ENCODE measurements at places on chromosomes 3 and 15. TPM values are rescaled to one million over a fixed set of nuclear protein-coding genes. Genes with fewer than 3 reads are reported as not detected.

Gene GPX1
- polyA plus RNA-seq = 141 TPM

Gene ZMYND10
- 1.7 TPM for polyA plus RNA-seq

Gene INKA1
- polyA plus RNA-seq = 11.7 TPM

Gene GOLGA6L7
- polyA plus RNA-seq = not detected

Gene KIF7
- polyA plus RNA-seq = 3.9 TPM

Gene PCSK6
- 9.4 TPM for polyA plus RNA-seq

Gene SOX14
- polyA plus RNA-seq = not detected

DNA sequence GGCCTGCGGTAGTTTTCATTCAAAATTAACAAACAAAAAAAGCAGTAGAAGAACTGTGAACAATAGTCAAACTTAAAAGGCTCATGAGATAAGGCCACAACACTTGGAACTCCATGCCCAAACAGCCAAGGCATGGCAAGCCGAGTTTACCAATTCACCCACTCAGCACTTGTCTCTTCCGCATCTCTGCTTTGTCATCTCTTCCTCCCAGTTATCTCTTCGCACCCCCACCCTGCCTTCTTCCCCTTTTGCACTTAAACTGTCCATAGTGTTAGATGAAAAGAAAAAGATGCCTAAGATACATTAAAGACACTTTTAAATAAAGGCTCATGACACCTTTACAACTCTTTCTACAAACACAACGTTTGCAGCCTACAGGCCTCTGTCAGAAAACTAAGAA, 11.1 kb downstream of the TLE3 start:
- DNase-seq = no peak

DNA sequence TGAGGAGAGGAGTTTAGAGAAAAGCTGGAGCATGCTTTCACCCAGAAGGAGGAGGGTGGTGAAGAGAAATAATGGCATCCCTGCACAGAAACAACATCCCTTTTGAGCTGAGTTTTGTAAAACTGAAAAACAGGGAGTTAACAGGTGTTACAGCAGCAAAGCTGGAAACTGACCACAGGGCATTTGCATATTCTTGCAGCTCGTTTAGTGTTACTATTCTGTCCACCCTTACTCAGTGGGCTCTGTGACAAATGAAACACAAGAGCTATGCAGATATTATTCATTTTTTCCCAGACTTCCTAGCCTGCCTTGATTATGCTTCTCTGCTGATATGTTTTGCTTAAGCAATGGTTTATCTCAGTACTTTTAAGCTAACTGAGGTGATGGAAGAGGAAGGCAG, 272.0 kb downstream of the NEK10 start:
- no peak for DNase-seq

- no peak for DNase-seq
These were observed 30.8 kb downstream of the LRRC28 start for GRCh38 chr15:99282121-99282520.

DNA sequence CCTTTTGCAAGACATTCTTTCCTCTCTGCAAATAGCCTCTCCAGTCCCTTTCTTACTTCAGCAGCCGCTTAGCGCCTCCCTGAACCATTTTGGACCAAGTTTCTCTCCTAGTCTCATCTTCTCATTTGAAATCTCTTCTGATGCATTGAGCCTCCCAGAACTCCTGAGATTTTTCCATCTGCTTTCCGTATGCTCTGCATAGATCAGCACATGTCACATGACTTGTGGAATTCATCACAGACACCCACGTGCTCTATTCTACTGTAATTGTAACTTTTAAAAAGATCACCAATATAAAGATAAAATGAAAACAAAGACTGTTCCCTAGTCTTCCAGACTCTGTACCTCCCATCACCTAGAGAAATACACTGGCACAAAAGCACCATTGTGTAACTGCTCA, 100.7 kb downstream of the GADL1 start:
- no peak for DNase-seq

DNA sequence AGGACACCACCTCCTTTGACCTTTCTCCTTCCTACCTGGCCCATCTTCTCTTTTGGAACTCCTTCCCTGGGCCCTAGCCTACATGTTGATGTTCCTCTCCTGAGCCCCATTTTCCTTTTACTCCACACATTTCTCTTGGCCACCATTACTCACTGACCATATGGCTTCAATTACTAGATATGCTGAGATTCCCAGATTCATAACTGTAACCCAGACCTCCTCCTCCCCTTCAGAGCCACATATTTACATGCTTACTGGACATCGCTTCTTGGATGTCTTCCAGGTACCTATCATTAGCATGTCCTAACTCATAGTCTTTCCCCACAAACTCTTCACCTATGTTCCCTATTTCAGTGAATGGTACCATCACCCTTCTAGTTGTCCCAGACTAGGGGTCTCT, 24.4 kb upstream of the TRIM59 start:
- DNase-seq = peak; percentile 95

All from muscle of back (tissue), 13 donors.